ENCODE measurements at places on chromosomes 5 and 9. TPM values are rescaled to one million over a fixed set of nuclear protein-coding genes. Genes with fewer than 3 reads are reported as not detected.

- no peaks in the 10 kb centered on the region for H3K36me3 ChIP-seq
- no peaks in the 10 kb centered on the region for H3K4me1 ChIP-seq
- no peak overlapping the region for H3K27ac ChIP-seq
- H3K4me3 ChIP-seq, result no peak overlapping the region
Measured at GRCh38 chr9:27497883-27498417, 26.1 kb upstream of the IFNK start.

DNA sequence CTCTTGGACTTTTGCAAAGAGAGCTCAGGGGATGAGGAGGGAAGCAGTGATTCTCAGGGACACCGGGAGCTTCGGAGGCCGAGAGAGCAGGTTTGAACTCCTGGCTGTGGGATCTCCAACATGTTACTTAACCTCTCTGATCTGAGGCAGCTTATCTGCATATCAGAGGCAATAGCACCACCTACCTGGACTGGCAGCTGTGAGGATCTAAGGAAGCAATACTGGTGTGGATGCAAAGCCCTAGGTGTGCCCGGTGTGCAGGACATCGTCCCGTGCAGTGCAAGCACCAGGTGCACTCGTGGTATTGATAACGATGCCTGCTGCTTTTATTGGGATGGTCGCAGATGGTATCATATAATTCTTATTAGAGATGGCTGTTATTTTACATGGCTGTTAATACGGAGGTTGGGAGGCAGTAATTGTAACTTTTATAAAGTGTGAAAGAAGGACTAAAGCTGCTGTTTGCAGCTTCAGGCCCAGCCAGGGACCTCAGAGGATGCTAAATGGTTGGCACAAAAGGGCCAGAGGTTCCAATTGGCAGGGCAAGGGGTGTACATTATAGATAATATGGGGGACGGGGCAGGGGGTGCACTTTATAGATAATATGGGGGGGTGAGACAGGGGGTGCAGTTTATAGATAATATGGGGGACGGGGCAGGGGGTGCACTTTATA, 14.9 kb downstream of the COL5A1 start:
- peaks cover 3% of the 10 kb centered on the region for H3K4me1 ChIP-seq
- H3K27me3 ChIP-seq, result no peaks in the 10 kb centered on the region
- H3K4me3 ChIP-seq, result no peak overlapping the region
- H3K36me3 ChIP-seq, result no peaks in the 10 kb centered on the region
- no peak for DNase-seq
- no peak overlapping the region for H3K27ac ChIP-seq

Gene C5
- total RNA-seq, result 2.4 TPM

DNA sequence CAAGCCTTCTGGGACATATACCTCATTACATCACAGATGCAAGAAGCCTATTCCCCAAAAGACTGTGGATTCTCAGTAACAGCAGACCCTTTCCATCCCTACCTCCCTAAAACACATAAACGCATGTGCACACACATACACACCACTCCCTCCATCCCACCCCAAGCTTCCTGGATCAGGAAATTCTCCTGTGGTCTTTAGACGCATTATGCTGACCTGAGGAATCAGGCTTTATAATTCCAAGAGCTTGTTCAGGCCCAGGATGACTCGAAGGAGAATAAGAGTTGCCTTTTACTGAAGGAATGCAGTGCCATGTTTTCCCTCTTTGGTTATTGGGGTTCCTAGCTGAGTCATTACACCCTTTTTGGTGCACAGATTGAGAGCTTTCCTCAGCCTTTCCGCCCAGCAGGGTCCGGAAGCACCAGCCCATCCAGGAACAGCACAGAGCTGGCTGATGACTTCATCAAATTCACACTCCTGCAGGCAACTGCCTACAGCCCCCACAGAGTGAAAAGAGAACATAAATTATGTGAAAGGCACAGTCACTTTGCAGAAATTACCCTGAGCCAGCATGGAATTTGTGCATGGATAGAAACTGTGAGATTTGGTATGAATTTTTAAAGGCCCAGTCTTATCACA, 385.0 kb upstream of the TRPC7 start:
- DNase-seq, result no peak
- H3K27ac ChIP-seq, result no peak overlapping the region
- no peak overlapping the region for H3K4me3 ChIP-seq
- no peaks in the 10 kb centered on the region for H3K36me3 ChIP-seq
- no peaks in the 10 kb centered on the region for H3K4me1 ChIP-seq

Gene ENTPD2
- 0.09 TPM for total RNA-seq

GRCh38 chr9:127232833-127233549, 31.6 kb upstream of the GARNL3 start:
- H3K36me3 ChIP-seq, result no peaks in the 10 kb centered on the region
- H3K4me3 ChIP-seq, result no peak overlapping the region
- no peak for DNase-seq

Gene NPR3
- 4.9 TPM for total RNA-seq

DNA sequence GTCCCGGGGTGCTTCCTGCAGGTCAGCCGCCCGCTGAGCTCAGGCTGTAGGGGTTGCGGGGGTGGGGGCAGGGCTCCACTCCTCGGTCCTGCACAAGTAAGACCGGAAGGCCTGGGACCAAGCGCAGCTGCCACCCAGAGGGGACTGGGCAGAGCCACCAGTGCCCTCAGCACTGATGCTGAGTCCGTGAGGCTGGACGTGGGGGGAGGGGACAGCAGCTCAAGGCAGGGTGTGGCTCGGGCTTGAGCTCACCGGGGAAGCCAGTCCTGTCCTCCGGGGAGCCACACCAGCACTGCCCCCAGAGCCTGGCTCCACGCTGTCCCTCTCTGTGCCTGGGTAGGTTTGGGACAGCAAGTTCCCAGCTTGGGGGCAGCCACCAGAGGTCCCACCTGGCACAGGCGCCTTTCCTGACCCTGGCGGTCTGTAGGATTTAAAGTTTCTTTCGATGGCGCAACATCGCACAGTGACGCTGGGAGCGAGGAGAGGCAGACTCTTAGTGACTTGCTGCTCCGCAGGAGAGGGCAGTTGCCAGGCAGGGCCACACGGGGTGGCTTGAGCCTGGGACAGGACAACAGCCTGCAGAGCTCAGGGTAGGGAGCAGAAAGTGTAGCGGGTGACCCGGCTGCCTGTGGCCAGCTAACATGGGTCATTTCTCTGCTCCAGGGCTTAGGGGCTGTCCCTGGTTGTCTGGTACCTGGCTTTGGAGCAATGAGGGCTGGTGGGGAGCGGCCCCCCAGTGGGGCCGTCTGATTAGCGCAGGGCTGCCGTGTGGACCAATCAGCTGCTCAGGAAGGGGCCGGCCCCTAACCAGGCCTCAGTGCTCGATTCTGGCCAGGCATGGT, 5.7 kb downstream of the LCN1 start:
- no peaks in the 10 kb centered on the region for H3K27me3 ChIP-seq
- H3K27ac ChIP-seq, result no peak overlapping the region
- no peaks in the 10 kb centered on the region for H3K4me1 ChIP-seq
- H3K36me3 ChIP-seq, result no peaks in the 10 kb centered on the region
- H3K4me3 ChIP-seq, result no peak overlapping the region
- no peak for DNase-seq

DNA sequence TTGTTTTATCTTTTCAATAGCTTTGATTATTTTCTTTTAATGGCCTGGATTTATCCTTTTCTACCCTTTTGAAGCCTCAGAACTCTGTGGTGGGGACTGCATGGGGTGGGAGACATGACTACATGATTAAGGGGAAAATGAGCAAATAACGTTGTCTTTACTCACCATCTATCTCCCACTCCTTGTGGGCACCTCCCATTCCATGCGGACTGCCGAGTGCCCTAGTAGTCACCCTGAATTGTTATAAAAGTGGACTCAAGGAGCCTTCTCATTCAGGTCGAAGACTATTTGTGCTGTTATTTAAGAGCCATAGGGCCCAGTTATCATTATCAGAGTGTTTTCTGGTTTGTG, 281.8 kb downstream of the MLLT3 start:
- H3K27ac ChIP-seq, result no peak overlapping the region
- no peaks in the 10 kb centered on the region for H3K36me3 ChIP-seq
- H3K27me3 ChIP-seq, result no peaks in the 10 kb centered on the region
- no peak for DNase-seq
- H3K4me1 ChIP-seq, result no peaks in the 10 kb centered on the region

GRCh38 chr5:2529371-2530092, 221.9 kb downstream of the IRX2 start:
- no peaks in the 10 kb centered on the region for H3K4me1 ChIP-seq
- H3K4me3 ChIP-seq, result no peak overlapping the region
- no peaks in the 10 kb centered on the region for H3K36me3 ChIP-seq
- no peak for DNase-seq
- H3K27ac ChIP-seq, result no peak overlapping the region
- no peaks in the 10 kb centered on the region for H3K27me3 ChIP-seq

GRCh38 chr5:79318935-79319614, 83.1 kb downstream of the JMY start:
- H3K4me1 ChIP-seq, result no peaks in the 10 kb centered on the region
- peaks cover 21% of the 10 kb centered on the region for H3K36me3 ChIP-seq
- DNase-seq, result no peak
- H3K27ac ChIP-seq, result no peak overlapping the region
- H3K4me3 ChIP-seq, result no peak overlapping the region

GRCh38 chr9:121604242-121604641, 47.2 kb upstream of the DAB2IP start:
- H3K27me3 ChIP-seq, result peaks cover 18% of the 10 kb centered on the region
- H3K27ac ChIP-seq, result no peak overlapping the region
- no peak overlapping the region for H3K4me3 ChIP-seq

Gene SLC45A2
- not detected for total RNA-seq

Gene CNTFR
- 3.9 TPM for total RNA-seq

GRCh38 chr9:135663451-135663770, 302 bp downstream of the LCN9 start:
- no peak for DNase-seq
- H3K4me1 ChIP-seq, result no peaks in the 10 kb centered on the region
- H3K27me3 ChIP-seq, result peaks cover 2% of the 10 kb centered on the region

- H3K4me1 ChIP-seq, result no peaks in the 10 kb centered on the region
- no peak overlapping the region for H3K27ac ChIP-seq
- no peaks in the 10 kb centered on the region for H3K27me3 ChIP-seq
- H3K4me3 ChIP-seq, result no peak overlapping the region
- no peak for DNase-seq
Measured at GRCh38 chr5:125151150-125151900, 404.9 kb upstream of the ZNF608 start.

Gene GFPT2
- 0.85 TPM for total RNA-seq

Gene TAF11L5
- total RNA-seq, result not detected

Gene PTPRD
- 13.5 TPM for total RNA-seq

GRCh38 chr5:107885601-107886000, 214.9 kb upstream of the EFNA5 start:
- no peaks in the 10 kb centered on the region for H3K36me3 ChIP-seq
- peaks cover 9% of the 10 kb centered on the region for H3K4me1 ChIP-seq
- H3K4me3 ChIP-seq, result no peak overlapping the region
- no peaks in the 10 kb centered on the region for H3K27me3 ChIP-seq
- H3K27ac ChIP-seq, result no peak overlapping the region

- H3K27me3 ChIP-seq, result no peaks in the 10 kb centered on the region
- no peaks in the 10 kb centered on the region for H3K4me1 ChIP-seq
- H3K4me3 ChIP-seq, result no peak overlapping the region
- DNase-seq, result no peak
- H3K36me3 ChIP-seq, result no peaks in the 10 kb centered on the region
Measured at GRCh38 chr5:170495825-170496661, 7.8 kb upstream of the KCNIP1 start.

- H3K4me3 ChIP-seq, result no peak overlapping the region
- H3K36me3 ChIP-seq, result no peaks in the 10 kb centered on the region
- H3K27ac ChIP-seq, result no peak overlapping the region
- no peaks in the 10 kb centered on the region for H3K4me1 ChIP-seq
Measured at GRCh38 chr5:91110686-91111085, 272.4 kb downstream of the ARRDC3 start.

GRCh38 chr5:80874162-80874561, 86.0 kb upstream of the RASGRF2 start:
- H3K4me3 ChIP-seq, result no peak overlapping the region
- H3K27me3 ChIP-seq, result no peaks in the 10 kb centered on the region
- H3K27ac ChIP-seq, result no peak overlapping the region
- no peak for DNase-seq
- peaks cover 12% of the 10 kb centered on the region for H3K36me3 ChIP-seq

GRCh38 chr5:114657342-114658130, 295.7 kb downstream of the KCNN2 start:
- no peak overlapping the region for H3K27ac ChIP-seq
- no peak overlapping the region for H3K4me3 ChIP-seq
- no peaks in the 10 kb centered on the region for H3K27me3 ChIP-seq
- H3K4me1 ChIP-seq, result no peaks in the 10 kb centered on the region

DNA sequence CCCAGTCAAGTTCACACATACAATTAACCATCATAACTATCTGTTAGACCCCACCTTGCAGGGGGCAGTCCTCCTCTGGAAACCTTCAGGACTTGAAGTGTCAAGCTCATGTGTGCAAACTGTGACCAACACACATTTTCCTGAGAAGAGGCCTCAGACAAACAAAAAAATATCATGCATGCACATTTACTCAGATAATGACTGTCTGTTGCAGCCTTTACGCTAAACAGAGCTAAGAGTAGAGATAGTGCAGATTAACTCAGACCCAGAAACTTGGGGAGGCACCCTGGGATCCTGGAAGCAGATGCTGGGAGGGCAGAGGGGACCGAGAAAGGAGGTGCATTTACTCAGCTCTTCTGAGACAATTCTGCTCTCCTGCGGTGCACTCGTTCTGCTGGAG, 3.6 kb upstream of the S1PR3 start:
- H3K27ac ChIP-seq, result no peak overlapping the region
- H3K4me3 ChIP-seq, result no peak overlapping the region
- no peak for DNase-seq
- peaks cover 25% of the 10 kb centered on the region for H3K27me3 ChIP-seq

Gene SAPCD2
- total RNA-seq, result 6.3 TPM
